Neural progenitor cell (in vitro differentiated cells): ENCODE measurements at places on chromosomes 7 and 10.

DNA sequence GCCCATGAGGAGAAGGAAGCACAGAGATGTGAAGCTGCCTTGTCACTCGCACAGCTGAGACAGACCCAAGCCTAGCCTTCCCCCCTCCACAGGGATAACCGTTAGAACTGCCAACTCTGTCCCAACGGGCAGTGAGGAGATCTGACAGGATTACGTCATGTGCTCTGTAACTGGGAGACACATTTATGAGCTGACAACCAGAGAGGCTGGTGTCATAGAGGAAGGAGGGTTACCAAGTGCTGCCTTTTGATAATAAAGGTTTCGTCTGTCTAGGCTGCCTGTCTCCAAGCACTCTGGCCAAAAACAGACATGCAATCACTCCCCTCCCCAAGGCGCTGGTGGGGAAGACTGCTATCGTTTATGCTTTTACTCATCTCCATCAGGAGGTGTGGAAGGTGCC lies 165.9 kb downstream of the PLXNA4 start:
- DNase-seq: no peak

- no peak for DNase-seq
Observed at GRCh38 chr10:89425000-89425399, 10.6 kb downstream of the IFIT5 start.

- DNase-seq: no peak
Observed at GRCh38 chr7:99667179-99667578, 12.6 kb downstream of the CYP3A5 start.

DNA sequence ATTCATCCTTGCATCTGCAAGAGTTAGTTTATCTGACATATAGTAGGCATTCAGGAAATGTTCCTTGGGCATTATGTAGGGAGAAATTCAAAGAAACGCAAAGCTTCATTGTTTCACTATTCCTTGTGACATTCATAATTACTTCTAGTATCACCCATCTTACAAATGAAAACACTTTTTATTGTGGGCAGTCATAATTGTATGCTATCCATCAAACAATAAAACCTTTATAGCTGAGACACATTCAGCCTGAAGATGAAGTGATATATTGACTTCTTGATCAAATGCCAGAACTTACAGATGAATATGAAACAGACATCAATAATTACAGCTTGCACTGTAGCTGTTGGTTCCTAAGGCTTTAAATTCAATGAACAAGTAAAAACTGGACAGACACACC lies 36.4 kb downstream of the FAM204A start:
- no peak for DNase-seq

GRCh38 chr7:52085610-52086009 lies 769.0 kb upstream of the COBL start:
- DNase-seq: no peak

DNA sequence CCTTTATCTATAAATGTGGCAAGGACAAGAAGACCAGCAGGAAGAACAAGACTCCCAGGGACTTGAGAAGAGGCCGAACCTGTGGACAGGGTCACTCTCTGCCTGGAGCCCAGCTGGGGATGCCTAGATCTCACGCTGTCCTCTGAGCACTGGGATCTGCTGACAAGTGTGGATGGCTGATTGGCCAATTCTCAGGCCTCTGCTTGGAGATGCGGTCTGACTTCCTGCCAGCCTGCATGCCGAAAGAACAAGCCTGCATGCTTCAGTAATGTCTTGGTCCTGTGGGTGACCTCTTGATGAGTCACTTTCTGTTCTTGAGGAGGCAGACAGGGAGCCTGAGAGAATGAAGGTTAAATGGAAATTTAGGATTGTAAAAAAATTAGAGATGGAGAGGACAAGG lies 84.7 kb downstream of the TMEM178B start:
- DNase-seq: no peak

GRCh38 chr10:72056113-72056512 lies 32.2 kb downstream of the SPOCK2 start:
- DNase-seq: no peak

DNA sequence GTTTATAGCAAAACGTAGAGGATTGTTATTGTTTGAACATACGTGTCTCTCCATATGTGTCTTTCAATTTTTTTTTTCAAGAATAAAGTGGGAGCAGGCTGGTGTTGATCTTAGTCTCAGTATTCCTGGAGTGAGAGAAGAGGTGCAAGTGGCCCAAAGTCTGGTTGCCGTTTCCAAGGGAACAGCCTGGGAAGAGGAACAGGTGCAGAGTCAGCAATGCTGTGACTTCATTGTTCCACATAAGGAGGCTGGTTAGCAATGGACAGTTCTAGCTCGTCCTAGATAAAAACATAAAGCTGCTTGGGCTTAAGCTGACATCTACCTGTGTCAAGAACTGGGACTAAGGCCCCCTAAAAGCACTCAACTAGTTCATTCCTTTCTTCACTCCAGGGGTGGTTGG lies 626.6 kb upstream of the TPK1 start:
- DNase-seq: no peak

- DNase-seq: no peak
Observed at GRCh38 chr7:114708646-114709045, 213.2 kb upstream of the MDFIC start.

- no peak for DNase-seq
Observed at GRCh38 chr7:41187322-41187721, 515.6 kb downstream of the INHBA start.

DNA sequence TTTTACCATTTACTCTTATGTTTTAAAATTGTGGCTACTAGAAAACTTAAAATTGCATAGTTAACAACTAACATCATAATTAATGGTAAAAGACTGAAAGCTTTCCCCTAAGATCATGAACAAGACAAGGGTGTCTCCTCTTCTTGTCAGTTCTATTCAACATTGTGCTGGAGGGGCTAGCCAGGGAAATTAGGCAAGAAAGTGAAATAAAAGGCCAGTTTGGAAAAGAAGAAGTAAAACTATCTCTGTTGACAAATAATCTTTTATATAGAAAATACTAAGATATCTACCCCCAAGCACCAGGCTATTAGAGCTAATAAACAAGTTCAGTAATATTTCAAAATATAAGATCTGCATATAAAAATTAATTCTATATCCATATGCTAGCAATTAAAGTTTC lies 46.9 kb upstream of the MXI1 start:
- no peak for DNase-seq

GRCh38 chr7:73876973-73877372 lies 16.0 kb downstream of the TMEM270 start:
- no peak for DNase-seq

- peak; percentile 80 for DNase-seq
Observed at GRCh38 chr7:151125846-151126481, 39.7 kb downstream of the AGAP3 start.

DNA sequence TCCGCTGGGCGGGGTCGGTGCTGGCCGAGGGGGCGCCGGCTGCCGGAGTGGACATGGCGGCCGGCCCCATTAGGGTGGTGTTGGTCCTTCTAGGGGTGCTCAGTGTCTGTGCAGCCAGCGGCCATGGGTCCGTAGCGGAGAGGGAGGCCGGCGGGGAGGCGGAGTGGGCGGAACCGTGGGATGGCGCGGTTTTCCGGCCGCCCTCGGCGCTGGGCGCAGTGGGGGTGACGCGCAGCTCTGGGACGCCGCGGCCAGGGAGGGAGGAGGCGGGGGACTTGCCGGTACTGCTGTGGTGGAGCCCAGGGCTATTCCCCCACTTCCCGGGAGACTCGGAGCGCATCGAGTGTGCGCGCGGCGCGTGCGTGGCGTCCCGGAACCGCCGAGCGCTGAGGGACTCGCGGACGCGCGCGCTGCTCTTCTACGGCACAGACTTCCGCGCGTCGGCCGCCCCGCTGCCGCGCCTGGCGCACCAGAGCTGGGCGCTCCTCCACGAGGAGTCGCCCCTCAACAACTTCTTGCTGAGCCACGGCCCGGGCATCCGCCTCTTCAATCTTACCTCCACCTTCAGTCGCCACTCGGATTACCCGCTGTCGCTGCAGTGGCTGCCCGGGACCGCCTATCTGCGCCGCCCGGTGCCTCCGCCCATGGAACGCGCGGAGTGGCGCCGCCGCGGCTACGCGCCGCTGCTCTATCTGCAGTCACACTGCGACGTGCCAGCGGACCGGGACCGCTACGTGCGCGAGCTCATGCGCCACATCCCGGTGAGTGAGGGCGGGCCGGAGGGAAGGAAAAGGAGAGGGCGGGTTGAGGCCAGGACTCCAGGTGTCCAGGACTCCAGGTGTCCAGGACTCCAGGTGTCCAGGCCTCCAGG lies 9.3 kb upstream of the CHCHD1 start:
- peak; percentile 86 for DNase-seq

- DNase-seq: no peak
Observed at GRCh38 chr7:38584443-38585210, 46.5 kb downstream of the AMPH start.

GRCh38 chr7:99392659-99393354 lies 15.6 kb downstream of the PDAP1 start:
- DNase-seq: peak; percentile 90

DNA sequence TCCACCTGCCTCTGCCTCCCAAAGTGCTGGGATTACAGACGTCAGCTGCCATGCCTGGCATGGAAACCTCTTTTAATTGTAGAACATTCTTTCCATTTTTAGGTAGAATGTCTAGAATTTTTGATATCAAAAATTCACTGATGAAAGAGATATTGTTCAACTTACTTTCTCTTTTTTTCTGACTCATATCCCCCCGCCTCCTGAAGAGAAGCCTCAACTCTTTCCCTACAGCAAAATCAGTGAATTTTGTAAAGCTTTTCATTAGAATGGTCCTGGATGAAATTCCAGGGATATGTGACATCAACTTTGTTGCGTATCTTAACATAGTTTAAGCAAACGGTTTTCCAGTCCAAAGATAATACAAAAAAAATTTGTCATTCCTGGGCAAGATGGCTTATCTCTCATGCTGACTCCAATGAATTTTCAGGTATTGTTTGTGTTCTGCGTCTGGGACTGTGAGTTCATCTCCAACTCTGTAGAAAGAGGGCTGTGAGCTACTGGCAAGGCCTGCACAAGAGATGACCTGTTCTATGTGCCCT lies 256.8 kb downstream of the BMPER start:
- DNase-seq: no peak

DNA sequence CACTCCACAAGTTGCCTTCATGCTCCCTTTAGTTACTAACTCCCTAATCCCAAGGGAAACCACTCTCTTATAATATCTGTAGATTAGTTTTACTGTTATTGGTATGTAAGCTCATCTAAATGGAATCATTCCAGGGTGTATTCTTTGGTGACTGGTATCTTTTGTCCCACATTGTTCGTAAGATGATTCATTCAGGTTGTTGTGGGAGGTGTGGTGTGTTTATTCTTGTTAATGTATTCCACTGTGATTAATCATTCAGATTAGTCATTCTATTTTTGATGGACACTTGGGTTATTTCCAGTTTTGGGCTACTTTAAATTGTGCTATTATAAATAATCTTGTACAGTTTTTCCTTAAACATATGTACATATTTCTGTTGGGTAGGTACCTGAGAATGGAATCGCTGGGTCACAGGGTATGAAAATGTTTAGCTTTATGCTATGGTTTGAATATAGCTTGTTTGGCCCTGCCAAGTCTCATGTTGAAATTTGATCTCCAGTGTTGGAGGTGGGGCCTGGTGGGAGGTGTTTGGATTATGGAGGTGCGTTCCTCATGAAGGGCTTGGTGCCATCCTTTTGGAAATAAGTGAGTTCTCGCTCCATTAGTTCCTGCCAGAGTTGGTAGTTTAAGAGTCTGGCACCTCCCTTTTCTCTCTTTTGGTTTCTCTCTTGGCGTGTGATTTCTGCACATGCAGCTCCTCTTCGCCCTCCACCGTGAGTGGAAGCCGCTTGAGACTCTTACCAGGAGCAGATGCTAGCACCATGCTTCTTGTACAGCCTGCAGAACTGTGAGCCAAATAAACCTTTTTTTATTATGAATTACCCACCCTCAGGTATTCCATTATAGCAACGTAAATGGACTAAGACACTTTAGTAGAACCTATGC lies 13.8 kb downstream of the BTRC start:
- no peak for DNase-seq

GRCh38 chr7:70376561-70377031 lies 755.3 kb upstream of the GALNT17 start:
- DNase-seq: peak; percentile 24

GRCh38 chr7:464454-465401 lies 54.9 kb downstream of the PDGFA start:
- DNase-seq: no peak

- DNase-seq: no peak
Observed at GRCh38 chr7:90290244-90291113, 30.6 kb downstream of the FAM237B start.

GRCh38 chr7:3991731-3992231 lies 690.3 kb upstream of the FOXK1 start:
- no peak for DNase-seq

DNA sequence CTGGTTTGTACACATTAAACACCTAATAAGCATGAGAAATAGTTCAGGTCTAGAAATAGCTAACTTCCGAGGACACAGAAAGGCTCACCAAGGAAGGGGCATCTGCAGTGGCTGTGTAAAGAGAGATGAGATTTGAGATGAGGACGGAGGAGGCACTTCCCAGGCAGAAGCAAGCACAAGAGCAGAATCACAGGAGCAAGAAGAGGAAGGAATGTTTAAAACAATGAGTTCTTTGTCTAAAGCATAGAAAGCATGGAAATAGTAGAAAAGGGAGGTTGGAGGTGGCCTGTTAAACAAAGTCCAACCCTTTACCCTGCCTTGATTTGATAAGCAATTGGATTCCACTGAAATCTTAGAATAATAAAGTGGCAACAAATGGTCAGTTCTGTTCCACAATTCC lies 11.6 kb upstream of the PON3 start:
- peak; percentile 44 for DNase-seq

- no peak for DNase-seq
Observed at GRCh38 chr10:83986800-83987199, 152.5 kb upstream of the GHITM start.

GRCh38 chr7:24956021-24956420 lies 24.0 kb downstream of the OSBPL3 start:
- no peak for DNase-seq

DNA sequence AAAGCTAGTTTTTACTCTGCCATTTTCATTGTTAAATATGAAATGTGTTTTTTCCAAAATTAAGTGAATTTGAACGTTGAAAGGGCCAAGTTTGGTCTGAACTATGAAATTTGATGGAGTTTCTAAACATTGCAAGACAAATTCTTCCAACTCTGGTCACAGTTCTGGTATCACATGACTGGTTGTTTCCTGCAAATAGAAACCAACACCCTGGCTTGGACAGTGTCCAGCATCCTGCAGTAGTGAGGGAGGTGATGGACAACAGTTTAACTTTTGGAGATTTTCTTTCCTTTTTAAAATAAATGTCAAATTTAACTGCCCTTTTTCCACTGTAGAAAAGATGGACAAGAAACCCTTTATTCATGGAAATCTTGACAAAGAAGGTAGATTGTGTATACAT lies 54.8 kb upstream of the AGBL3 start:
- DNase-seq: no peak

DNA sequence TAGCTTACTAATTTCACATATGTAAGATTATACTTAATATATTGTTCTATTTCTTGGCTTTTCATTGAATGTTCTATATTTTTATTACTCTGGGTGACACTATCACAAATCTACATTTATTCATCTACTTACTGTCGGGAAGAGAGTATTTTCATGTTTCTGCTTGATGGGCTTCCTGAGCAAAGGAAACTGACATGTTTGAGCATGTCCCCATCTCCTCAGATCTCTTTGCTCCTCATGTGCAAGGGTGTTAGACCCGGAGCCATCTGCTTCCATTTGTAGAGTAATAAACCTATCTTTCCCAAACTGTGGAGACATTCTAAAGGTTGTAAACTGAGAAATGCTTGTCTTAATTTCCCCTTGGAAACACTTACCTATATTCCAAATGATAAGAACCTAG lies 103.5 kb downstream of the LSMEM1 start:
- no peak for DNase-seq
